Mammary epithelial cell (primary cell): ENCODE measurements at places on chromosomes 2 and 18. TPM values are rescaled to one million over a fixed set of nuclear protein-coding genes. Genes with fewer than 3 reads are reported as not detected.

- DNase-seq: no peak
Observed at GRCh38 chr2:162138310-162138709, 13.7 kb downstream of the GCG start.

DNA sequence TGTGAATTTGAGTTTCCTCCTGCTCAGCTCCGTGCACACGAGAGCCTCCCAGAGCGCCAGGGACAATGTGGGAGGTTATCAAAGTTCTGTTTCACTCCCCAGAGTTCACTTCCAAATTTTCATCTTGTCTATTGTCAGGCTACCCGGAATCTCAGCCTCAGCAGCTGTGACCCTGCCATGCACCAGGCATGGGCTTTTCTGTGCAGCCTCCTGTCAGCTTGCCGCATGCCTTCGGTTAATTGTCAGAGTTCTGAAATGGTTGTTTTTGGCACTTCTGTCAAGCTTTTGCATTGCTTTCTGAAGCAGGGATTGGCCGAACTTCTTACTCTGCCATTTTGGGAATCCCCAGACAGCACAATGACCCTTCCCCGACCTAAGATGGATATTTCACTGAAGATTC lies 60.4 kb downstream of the SH3YL1 start:
- no peak for DNase-seq

- no peak for DNase-seq
Observed at GRCh38 chr2:127254386-127254981, 34.4 kb upstream of the CYP27C1 start.

Gene PROM2
- polyA plus RNA-seq: 48.8 TPM

GRCh38 chr2:23545396-23545795 lies 160.4 kb downstream of the KLHL29 start:
- no peak for DNase-seq

DNA sequence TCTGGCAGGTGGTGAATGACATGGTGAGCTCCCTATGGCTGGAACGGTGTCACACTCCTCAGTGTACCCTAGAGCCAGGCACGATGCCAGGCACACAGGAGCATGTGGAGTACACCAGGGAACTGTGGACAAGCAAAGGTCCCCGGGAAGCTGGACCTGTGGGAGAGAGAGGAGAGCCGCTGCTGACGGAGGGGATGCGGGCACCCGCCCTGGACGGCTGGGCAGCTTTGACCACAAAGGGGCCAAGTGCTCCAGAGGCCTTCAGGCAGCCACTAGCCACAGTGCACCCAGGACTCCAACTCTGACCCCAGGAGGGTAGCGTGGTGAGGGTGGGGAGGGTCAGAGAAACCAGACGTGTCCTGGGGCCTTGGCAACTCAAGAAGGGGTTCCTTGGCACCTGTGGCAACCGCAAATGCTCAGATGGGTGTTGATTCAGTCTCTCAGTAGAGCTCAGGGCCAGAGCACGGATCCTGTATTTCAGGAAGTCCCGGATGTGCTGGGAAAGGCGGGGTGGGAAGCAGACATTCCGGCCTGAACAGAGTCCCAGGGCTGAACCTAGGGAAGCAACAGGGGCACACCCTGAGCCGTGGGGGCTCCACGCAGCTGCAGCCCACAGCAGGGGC lies 2.3 kb upstream of the MAB21L4 start:
- DNase-seq: peak; percentile 19

Gene HAAO
- not detected for polyA plus RNA-seq

Gene TLX2
- 0.05 TPM for polyA plus RNA-seq

DNA sequence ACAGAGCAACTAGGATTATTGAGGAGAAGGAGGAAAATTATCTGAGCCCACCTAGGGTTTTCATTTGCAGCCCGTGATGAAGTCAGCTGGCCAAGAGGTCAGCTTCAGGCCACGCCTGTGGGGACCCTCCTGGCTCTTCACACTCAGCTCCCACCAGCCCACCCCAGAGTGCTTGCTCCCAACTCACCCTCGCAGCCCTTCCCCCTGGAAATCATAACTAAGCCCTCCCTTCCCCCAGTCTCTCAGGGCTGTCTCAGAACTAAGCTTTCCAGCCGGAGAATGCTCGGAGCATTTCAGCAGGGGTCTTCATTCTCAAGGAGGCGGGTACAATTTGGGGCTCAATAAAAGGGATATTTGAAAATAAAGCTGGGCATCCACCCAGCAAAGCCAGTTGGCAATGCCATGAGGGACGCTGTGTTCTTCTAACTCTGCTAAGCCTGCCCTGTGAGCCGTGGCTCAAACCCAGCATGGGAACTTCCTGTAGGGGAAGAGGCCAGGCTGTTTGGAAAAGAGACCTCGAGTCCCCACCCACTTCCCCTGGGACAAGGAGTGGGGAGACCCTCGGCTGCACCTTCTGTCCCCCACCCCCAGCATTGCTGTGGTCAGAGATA lies 194.9 kb downstream of the CTIF start:
- no peak for DNase-seq

Gene C2orf66
- polyA plus RNA-seq: 0.14 TPM

Gene CHRND
- polyA plus RNA-seq: not detected

Gene HOXD8
- not detected for polyA plus RNA-seq

GRCh38 chr2:172513935-172514586 lies 41.8 kb upstream of the PDK1 start:
- no peak for DNase-seq

DNA sequence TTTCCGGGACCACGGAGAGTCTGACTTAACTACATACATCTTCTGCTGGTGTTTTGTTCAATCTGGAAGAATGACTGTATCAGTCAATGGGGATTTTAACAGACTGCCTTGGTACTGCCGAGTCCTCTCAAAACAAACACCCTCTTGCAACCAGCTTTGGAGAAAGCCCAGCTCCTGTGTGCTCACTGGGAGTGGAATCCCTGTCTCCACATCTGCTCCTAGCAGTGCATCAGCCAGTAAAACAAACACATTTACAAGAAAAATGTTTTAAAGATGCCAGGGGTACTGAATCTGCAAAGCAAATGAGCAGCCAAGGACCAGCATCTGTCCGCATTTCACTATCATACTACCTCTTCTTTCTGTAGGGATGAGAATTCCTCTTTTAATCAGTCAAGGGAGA lies 23.1 kb downstream of the ICOS start:
- no peak for DNase-seq

Gene DSG1
- polyA plus RNA-seq: 0.07 TPM

Gene CRYGD
- polyA plus RNA-seq: not detected

DNA sequence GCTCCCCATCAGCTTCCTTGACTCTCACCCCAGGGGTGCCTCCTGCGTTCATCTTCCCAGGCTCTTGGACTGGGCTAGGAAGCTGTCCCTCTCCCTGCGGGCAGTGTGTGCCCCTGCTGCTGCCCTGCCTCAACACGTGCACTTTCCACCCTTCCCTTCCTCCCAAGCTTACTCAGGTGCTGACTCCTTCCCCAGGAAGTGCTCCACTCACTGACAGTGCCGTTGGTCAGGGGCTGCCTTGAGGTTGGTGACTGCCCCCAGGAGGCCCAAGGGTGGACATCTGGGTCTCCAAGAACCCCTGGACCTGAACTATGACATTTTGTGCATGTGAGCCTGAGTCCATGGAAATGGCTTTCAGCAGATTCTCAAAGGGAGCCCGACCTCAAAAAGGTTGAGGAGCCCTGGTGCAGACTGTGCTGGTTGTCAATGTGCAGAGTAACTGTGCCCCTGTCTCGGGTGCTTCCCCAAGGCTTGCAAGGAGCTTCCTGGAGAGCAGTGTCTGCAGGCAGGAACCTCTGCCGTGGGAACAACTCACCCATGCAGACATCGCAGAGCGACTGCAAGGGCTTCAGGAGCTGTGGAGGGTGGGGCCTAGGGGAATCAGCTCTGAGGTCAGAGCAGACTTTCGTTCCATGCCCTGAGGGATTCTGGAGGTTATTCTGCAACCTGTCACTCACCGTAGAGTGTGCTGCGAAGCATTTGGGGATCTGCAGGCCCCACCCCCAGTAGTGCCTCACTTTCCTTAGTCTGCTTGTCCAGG lies 116.5 kb upstream of the MCFD2 start:
- no peak for DNase-seq

DNA sequence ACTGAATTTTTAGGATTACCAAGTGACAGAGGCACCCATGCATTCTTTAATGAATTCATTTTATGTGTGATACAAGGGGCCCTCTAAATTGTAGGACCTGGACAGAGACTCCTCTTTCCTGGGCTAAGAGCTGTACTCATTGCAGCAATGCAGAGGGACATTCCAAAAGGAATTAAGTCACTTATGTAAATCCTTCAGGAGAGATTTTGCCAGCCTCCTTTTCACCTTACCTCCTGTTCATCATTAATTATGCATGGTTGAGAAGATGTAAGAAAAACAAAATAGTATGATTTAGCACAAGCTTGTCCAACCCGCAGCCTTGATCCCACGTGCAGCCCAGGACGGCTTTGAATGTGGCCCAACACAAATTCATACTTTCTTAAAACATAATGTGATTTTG lies 84.5 kb upstream of the TANK start:
- DNase-seq: no peak

DNA sequence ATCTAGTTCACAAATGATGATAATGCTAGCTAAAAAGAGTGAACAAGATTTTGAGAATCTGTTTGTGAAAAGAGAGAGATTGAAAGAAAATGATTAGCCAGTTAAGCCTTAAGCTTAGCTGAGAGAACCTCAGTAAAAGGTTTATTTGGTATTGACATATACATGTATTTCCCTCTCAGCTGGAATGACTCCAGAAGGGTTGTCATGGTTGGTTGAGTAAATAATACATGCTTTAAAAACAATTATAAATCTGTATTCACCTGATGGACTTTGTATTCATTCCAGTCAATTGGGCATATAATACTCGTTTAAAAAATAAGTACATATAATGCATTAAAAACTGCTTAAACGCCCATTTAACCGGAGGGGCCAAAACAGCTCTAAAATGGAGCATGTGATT lies 181.4 kb downstream of the GRB14 start:
- no peak for DNase-seq

GRCh38 chr2:144383571-144384100 lies 136.3 kb downstream of the ZEB2 start:
- DNase-seq: no peak

DNA sequence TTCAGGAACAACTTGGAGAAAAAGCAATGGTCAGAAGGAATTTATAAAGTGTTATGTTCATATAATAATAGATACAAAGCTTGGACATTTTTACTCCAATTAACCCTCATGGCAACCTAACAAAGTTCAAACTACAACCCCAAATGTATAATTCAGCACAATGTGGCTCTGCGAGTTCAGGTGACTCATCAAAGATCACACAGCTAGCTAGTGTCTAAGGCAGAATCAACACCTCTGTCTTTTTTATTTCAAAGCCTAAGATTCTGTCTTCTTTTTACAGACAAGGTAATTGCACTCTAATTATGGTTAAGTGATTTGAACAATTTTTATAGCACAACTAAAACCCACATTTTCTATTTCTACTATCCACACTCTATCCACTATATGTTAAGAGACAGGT lies 90.5 kb downstream of the CHST9 start:
- DNase-seq: peak; percentile 2

DNA sequence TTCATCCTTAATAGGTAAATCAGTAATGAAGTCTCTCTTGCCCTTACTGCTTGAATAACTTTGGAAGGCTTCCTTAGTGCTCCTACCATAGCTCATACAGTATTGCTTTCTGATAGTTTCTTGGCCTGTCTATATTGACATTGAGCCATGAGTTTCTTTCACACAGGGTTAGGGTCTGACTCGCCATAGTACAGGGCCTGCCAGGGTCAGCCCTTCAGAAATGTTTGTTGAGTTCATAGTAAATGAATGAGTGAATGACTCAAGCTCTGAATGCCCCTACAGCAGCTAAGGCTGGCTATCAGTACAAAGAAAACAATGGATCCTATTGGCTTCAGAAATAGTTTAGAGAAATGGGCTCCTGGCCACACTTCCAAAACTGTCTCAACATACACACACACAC lies 65.0 kb upstream of the LRATD1 start:
- DNase-seq: peak; percentile 46
